ENCODE measurements at places on chromosomes 3 and 15.

- DNase-seq: no peak
Observed at GRCh38 chr3:46293035-46293724, 50.9 kb downstream of the CCR3 start.

DNA sequence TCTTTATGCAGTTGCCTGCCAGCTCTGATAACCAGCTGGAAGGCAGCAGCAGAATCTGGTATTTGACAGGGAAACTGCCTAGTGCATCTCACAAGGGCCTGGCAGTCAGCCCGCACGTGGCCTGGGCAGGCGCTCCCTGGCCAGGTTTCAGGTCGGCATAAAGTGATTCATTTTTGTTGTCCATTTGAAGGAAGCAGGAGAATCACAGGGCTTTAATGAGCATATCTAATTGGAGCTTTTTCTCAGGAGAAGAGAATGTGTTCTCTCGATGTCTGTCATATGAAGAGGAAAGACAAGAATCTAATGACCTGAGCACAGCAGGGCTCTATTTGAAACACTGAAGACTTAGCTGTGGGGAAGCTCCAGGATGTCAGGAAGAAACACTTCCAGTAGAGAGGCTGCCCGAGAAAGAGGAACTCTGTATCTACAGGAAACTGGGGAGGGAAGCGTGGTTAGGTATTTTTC lies 98.8 kb upstream of the MB21D2 start:
- DNase-seq: peak; percentile 23

- no peak for DNase-seq
Observed at GRCh38 chr15:60722328-60723112, 243.6 kb upstream of the ICE2 start.

DNA sequence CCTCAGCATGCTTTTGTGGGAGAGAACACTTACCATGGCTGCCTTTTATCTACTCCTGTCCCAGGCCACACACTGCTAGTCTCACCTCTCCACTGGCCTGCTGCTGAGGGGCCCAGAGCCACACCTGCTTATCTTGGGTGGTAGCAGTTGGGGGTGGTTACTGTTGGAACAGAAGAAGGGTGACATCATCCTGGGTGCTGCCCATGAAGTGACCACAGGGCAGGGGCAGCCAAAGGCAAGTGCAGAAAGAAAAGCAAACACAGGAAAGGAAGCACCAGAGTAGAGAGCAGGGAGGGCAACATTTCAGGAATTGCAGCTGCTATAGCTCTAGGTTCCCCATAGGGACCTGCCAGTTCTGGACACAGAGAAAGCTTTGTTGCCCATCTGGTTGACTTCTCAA lies 345.2 kb downstream of the VPS13C start:
- DNase-seq: no peak

Data from cardiac fibroblast (primary cell).